Metanephros (tissue), 2 donors: ENCODE measurements at places on chromosomes 7 and 10. TPM values are rescaled to one million over a fixed set of nuclear protein-coding genes. Genes with fewer than 3 reads are reported as not detected.

The RSPH10B2 gene
- total RNA-seq: 0.53 TPM

The PPP1R3A gene
- 28.7 TPM for total RNA-seq

The SPDYE11 gene
- total RNA-seq: not detected

The DOCK1 gene
- 96.6 TPM for total RNA-seq

The BAZ1B gene
- 44.6 TPM for total RNA-seq

The SORCS3 gene
- total RNA-seq: 3.4 TPM

The PIP gene
- total RNA-seq: not detected

The UNCX gene
- 7.5 TPM for total RNA-seq

The GNGT1 gene
- total RNA-seq: not detected

The HABP2 gene
- 0.53 TPM for total RNA-seq
